GM19239 (cell line): ENCODE measurements at places on chromosomes 1 and 21.

DNA sequence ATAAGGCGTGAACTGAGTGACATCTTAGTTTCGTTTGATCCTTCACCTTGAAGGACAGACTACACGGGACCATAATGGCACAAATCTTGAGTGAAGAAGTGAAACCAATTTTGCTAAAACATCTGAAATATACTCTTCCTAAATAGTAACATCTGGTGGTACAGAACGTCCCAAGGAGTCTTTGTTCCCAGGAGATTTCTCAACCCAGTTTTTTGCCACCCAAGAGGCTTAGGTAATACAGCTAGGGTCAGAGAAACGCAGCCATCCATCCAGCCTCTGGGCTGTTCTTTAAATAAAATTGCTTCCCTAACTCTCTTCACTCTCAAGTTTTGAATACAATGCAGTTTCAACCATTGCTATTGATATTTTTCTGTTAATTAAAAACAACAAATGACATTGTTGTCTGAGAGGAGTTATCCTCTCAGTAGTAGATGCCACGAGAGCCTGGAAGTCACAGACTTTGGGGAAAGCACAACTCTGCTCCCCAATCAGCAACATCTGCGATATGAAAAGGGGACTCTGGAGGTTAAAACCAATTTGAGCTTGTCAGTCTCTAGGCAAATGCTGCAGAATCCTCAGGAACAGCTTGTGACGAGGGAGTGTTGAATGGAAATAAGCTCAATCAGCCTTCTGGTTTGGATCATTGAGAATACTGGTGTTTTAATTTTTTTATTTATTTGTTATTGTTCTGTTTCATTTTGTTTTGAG, 394.3 kb upstream of the ADGRL2 start:
- DNase-seq, result no peak

- no peak for DNase-seq
Measured at GRCh38 chr1:24525606-24526005, 23.0 kb downstream of the RCAN3 start.

DNA sequence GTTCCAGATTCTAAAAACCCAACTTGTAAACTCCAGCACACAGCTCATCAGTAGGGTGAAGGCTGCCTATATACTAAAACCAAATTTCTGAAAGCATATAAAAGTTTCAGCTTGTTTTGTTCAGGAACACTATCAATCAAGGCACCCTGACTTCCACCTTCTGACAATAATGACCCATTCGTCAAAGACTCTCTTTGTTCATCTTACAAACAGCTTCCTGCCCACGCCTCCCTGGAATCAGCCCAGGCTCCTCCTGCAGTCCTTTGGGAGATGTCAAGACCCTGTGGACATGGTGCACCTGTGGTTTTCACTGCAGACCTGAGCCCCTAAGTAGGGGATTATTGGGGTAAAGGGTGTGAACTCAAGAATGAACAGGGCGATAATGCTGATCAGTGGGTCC, 178.9 kb upstream of the CAMK1G start:
- no peak for DNase-seq

- no peak for DNase-seq
Measured at GRCh38 chr1:76868154-76868882, 1.0 kb downstream of the ST6GALNAC5 start.

DNA sequence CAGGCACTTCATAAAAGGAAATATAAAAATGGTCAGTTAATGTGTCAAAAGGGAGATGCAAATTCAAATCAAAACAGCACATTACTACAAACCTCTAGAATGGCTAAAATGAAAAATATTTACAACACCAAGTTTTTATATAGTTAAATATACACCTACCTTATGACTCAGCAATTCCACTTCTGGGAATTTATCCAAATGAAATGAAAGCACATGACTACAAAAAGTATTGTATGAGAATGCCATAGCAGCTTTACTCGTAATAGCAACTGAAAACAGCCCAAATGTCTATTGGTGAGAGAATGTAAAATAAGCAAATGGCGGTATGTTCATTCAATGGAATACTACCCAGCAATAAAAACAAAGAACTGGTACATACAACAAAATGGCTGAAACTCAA, 175.8 kb upstream of the SPAG17 start:
- no peak for DNase-seq

DNA sequence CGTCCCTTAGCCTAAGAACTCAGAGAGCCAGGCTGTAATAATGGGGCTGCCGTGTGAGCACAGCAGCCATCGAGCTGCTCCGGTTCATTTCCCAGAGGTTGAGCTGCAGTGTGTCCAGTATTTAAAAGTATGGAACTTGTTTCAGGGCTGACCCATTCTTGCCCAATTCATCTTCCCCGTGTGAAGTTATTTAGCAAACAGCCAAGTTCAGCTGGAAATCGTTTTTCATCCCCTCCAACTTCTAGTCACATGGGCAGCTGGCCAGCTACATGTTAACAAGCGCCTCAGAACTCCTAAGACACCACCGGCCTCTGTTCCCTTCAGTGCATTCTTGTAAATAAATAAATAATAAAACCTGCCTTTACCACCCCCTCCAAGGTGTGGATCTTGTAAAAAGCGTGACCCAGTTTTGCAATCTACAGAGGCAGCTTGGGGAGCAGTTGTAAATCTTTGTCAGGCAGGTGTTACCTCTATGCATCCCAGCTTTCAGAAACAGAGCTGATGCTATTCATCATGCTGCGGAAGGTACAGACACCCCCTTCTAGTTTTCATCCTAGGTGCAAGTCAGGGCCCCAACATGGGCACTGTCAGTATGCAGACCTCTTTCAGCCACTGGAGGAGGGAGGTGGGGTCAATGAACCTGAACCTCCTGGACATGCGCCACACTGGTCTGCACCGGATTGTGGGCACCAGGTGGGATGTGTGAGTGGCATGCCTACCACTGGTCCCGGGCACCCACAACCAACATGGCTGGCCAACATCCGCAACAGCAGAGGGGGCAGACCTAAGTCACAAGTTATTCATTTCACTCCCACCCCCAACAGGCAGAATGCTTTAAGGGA, 18.7 kb upstream of the KNCN start:
- DNase-seq, result no peak

- no peak for DNase-seq
Measured at GRCh38 chr1:170415710-170416372, 116.1 kb upstream of the GORAB start.

- DNase-seq, result no peak
Measured at GRCh38 chr1:52738893-52739292, 12.6 kb downstream of the ZYG11B start.

DNA sequence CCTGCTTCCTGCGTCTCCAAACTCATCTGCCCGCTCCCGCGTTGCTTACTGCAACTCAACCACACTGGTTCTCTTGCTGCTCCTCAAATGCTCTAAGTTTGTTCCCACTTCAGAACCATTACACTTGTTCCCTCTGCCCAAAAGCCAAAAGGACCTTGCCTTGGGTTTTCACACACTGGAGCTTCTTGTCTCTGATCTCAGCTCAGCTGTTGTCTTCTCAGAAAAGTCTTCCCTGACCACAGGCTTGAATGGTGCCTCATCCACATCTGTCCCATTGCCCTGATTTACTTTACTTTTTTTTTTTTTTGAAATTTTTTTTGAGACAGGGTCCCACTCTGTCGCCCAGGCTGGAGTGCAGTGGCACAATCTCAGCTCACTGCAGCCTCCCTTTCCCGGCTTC, 44.3 kb upstream of the SYT14 start:
- DNase-seq, result no peak

DNA sequence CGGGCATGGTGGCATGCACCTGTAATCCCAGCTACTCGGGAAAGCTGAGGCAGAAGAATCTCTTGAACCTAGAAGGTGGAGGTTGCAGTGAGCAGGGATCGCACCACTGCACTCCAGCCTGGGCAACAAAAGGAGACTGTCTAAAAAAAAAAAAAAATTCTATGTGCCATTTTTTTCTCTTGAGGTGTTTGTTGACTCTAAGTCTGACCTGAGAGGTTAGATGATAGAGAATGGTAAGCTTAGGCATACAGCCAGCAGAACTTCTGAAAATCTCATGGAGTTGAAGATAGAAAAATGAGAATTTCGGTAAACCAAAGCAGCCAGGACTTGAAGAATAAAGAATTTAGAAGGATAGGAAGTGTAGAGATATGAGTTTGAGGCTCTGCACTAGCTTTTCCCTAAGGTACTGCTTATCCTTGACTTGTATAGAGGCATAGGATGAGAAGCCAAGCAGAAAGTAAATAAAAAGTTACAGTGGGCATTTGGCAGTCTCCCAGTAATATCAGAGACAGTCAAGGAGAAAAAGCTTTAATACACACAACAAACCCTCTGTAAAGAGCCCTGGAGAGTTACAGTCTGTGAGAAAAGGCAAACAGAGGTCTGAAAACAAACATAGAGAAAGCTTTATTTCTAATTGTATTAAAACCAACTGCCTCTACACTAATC, 24.3 kb downstream of the F13B start:
- no peak for DNase-seq

GRCh38 chr1:153957744-153958110, 685 bp downstream of the CRTC2 start:
- DNase-seq, result no peak

- no peak for DNase-seq
Measured at GRCh38 chr1:35777109-35777508, 7.3 kb upstream of the CLSPN start.

DNA sequence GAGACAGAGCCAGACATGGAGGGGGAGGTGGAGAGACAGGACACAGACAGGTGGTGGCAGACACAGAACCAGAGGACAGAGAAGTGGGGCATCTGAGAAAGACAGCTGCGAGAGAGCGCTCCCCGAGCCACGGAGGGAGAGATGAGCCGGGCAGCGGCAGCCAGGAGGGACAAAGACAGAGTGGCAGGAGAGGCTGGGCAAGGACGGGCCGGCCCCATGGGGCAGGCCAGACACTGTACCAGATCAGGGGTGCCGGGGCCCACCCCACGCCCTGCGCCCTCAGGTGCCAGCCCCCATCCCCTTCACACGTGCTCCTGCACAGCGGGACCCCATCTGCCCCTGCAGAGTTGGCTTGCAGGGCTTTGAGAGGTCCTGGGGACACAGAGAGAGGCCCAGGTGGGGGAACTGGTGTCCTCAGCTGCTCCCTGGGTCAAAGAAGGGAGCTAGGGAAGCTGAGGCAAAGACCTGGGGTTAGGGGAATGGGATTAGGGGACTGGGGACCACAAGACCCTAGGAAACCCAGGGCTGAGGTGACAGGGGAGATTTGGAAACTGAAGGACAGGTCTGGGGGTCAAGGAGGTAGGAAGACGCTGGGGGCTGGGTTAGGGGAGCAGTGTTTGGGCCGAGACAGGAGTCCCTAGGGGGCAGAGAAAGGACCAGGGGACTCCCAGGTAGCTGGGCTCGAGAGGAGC, 643 bp downstream of the FNDC5 start:
- DNase-seq, result no peak

GRCh38 chr1:28470146-28470545, 35.7 kb upstream of the RCC1 start:
- DNase-seq, result no peak

DNA sequence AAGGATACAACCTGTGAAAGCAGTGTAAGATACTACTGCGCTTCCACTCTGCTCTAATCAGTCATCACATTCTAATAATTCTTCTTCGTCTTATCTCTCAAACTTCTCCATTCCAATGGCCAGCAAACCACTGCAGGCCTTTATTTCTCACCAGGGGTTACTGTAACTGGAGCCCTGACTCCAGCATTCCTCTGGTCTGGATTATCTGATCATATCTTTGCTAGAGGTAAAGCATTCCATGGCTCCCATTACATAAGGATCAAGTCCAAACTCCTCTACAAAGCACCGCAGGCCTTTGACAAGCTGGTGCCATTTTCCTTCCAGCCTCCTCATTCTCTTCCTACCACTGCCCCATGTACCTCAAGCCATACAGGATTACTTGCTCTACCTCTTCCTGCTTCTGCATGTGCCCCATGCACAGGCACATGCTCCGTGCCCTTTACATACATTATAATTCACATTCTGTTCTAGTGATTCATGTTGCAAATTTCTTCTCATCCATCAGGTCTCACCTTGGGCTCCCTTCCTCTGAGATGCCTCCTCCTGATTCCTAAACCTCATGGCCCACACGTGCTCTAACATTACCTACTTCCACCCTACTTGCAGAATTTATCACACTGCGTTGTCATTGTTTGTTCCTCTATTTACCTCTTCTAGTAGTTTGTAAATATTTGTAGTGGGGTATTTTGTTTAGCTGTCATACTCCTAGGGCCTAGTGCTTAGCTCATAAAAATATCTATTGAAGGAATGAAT, 9.3 kb upstream of the SERBP1 start:
- no peak for DNase-seq

GRCh38 chr1:152884966-152885624, 7.0 kb downstream of the SMCP start:
- no peak for DNase-seq

DNA sequence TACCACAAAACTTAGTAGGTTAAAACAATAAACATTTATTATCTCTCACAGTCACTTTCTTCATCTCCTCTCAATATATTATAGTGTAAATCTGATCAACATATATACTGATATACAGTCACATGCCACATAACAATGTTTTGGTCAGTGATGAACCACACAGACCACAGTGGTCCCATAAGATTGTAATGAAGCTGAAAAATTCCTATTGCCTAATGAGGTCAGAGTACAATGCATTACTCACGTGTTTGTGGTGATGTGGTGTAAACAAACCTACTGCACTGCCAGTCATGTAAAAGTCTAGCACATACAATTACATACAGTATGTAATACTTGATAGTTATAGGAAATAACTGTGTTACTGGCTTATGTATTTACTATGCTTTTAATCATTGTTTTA, 30.1 kb downstream of the OLFML3 start:
- DNase-seq, result no peak

DNA sequence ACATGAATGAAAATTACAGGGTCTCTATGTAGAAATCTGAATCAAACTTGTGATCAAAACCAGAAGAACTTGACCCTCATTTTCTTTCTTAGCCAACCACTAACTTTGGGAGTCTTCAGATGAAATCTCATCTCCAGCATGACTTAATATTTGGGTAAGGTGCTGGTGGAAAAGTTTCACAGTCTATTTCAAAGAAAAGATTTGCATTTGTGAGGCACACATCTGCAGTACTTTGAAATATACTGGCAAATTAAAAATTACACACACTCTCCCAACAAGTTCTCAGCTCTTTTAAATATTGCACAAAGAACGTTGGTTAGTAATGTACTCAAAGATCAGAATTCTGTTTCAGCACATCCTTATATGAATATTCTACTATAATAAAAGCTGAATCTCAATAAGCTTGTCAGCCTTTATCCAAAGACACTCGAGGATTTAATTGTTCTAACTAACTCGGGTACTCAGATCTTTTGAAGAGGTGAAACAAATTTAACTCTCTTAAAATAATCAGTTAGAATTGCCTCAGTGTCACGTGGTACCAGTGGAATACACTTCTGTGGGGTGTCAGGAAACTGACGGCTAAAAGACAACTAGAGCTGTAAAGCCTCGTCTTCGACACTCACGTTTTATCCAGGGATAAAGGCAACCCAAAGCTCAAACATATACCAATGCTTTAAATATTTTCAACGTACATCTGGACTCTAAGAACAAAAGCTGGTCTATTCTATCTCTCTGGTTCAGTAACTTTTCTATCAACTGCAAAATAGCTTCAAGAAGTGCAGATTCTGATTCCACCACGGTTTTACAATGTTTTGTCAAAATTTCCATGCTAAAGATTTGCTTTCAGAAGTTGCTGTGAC, 19.0 kb downstream of the SAMSN1 start:
- DNase-seq, result no peak
